ENCODE measurements at places on chromosomes 1 and 21.

DNA sequence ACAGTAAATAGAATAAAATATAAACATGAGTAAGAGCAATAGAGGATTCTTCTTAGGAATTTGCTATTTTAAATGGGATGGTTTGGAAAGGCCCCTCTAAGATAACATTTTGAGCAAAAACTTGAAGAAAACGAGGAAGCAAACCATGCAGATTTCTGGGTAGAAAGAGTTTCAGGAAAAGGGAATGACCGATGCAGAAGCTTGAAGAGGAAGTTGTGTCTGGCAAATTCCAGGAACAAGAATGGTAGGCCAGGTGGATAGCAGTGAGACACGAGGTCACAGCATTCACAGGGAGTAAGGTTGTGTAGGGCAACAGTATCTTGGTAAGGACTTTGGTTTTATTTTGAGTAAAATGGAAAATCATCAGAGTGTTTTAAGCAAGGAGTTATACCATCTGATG lies 108.9 kb downstream of the PEX14 start:
- DNase-seq: no peak

DNA sequence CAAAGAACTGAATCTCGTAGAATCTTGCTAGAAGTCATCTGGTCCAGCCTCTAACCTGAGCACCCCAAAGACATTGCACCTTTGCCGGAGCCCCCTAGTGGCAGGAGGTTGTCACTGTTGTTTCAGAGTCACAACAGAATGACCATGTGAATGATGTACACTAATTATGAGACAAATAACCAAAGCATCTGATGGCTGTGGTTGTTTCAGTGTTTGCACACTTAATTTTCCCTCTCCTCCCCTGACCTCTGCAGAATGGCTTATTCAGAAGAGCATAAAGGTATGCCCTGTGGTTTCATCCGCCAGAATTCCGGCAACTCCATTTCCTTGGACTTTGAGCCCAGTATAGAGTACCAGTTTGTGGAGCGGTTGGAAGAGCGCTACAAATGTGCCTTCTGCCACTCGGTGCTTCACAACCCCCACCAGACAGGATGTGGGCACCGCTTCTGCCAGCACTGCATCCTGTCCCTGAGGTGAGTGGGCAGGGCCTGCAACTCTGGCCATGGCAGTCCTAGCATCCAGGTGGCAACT lies 26.4 kb downstream of the TRAF5 start:
- peak; percentile 24 for DNase-seq

GRCh38 chr1:197920414-197921117 lies 3.4 kb downstream of the LHX9 start:
- DNase-seq: no peak

DNA sequence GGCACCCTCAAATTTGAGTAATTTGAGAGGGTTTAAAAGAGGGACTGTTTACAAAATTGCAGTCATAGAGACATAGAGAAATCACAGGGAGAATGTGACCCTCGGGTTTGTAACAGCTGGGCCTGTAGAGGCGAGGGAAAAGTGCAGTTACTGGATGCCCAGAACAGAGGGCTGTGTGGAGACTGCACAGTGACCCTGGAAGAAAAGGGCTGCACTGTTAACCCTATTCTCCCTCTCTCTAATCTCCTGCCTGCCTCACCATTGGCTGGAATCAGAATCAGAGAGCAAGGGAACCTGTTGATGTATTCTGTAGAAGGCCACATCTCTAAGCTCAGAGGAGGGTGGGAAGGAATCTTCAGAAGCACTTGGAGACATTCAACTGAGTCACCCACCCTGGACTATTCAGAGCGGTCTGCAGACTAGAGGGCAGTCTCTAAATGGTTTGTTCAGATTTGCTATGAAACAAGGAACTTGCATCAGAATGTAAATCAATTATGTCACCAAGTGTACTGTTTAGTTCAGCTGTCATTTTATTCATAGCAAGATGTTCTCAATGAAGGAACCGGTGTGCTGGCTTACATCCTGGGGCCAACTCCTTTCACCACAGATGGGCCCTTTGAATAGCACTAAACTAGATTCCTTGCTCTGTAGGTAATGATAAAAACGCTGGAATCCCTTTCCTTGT lies 132.2 kb upstream of the HOOK1 start:
- DNase-seq: peak; percentile 44

GRCh38 chr1:149846593-149847466 lies 52.5 kb upstream of the BOLA1 start:
- no peak for DNase-seq

DNA sequence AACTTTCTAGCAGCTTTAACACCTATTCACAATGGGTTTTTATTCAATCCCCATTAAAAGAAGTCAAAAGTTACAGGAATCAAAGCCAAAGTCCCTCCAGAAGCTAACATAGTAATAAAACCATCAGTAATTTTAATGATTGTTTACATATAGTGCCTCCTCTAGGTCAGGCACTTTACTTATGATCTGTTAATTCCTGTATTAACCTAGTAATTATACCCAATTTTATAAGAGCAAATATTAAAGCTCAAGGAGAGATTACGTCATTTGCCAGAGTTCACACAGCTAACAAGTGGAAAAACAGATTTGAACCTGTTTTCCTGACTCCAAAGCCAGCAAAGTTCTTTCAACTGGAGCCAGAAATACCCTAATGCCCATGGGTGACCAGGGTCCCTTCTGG lies 112.9 kb upstream of the F3 start:
- DNase-seq: peak; percentile 65

DNA sequence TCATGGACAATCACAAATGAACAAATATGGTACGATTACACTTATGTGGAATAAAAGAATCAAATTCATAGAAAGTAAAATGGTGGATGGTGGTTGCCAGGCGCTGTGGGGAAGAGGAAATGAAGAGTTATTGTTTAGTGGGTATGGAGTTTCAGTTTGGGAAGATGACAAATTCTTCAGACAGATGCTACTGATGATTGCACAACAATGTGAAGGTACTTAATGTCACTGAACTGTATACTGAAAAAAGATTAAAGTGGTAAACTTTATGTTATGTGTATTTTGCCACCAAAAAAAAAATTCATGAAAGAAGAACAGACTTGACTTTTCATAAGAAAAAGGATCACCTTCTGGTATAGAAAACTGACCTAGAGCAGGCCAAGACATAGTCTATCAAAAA lies 745.6 kb upstream of the CXADR start:
- DNase-seq: no peak

Measured in fibroblast of villous mesenchyme (primary cell).